Renal cortical epithelial cell (primary cell): ENCODE measurements at places on chromosomes 7 and 10. TPM values are rescaled to one million over a fixed set of nuclear protein-coding genes. Genes with fewer than 3 reads are reported as not detected.

- peak; percentile 83 for DNase-seq
Measured at GRCh38 chr7:7681191-7681935, 37.0 kb downstream of the RPA3 start.

Gene RAB11FIP2
- total RNA-seq, result 24.1 and 61.3 TPM in 2 replicates

- no peak for DNase-seq
Measured at GRCh38 chr10:91197127-91197526, 23.3 kb upstream of the PCGF5 start.

- DNase-seq, result peak; percentile 40
Measured at GRCh38 chr10:49550563-49550962, 11.6 kb upstream of the ERCC6 start.

Gene ABCA13
- total RNA-seq, result 0.45 and 0.87 TPM in 2 replicates
